NCI-H1436 (cell line): ENCODE measurements at places on chromosomes 4 and X.

DNA sequence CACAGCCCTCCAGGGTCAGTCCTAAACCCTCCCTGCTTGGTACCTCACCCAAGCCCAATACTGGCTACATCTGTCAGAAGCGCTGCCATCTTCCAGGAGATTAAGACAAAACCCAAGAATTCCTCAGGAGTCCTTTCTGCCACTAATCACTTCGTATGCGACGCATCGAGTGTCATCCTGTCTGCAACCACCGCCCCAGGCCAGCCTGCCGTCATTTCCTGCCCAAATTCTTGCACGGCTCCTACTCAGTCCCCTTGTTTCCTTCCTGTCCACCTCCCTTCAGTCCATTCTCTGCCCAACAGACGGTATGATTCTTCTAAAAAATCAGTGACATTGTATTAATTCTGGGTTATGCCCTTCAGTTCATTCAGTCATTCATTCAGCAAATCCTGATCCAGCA, 113.6 kb downstream of the NFKB1 start:
- DNase-seq: no peak

- no peak for DNase-seq
Observed at GRCh38 chrX:87078231-87078630, 439.4 kb upstream of the KLHL4 start.

DNA sequence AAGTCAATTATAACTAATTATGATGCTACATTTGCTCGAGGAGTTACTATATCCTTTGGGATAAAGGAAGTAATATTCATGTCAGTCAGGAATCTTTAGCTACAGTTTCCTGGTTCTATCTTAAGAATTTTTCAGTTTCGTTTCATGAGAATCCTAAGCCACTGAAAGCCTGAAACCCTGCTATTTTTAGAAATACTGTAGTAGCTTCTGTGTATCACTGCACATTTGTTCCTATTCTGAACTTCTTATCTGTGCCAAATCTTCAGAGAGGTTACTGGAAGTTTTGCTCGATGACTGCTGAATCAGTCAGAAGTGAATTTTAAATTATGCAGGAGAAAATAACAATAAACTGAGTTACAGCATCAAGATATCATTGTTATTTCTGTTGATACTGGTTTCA, 249.2 kb downstream of the TENM3 start:
- no peak for DNase-seq

DNA sequence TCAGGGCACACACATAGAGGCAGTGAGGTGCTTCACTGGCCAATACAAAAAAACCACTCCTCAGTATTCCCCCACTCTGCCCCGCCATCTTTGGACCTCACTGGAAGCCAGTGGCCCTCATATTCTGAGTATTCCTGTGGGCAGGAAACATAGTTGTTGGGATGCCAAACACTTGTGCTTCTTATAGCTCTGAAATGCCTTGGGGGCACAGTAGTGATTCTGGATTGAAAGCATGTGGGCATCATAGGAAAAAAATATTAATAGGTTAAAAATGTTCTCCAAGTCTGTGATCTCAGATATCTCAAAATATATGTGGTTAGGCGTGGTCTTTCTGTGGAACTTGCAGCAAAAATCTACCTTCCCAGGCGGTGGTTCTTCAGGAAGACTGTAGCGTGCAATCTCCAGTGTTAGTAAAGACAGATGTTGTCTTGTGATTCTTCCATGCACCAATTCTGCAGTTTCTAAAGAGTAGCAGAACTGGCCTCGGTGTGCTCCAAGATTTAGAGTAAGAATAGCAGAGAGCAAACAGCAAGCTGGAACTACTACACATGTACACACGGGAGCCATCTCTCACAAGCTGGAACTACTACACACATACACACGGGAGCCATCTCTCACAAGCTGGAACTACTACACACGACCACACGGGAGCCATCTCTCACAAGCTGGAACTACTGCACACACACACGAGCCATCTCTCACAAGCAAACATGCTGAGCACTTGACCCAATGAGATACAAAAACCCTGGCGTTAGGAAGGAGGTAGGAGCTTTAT, 8.0 kb upstream of the TENM3 start:
- no peak for DNase-seq

DNA sequence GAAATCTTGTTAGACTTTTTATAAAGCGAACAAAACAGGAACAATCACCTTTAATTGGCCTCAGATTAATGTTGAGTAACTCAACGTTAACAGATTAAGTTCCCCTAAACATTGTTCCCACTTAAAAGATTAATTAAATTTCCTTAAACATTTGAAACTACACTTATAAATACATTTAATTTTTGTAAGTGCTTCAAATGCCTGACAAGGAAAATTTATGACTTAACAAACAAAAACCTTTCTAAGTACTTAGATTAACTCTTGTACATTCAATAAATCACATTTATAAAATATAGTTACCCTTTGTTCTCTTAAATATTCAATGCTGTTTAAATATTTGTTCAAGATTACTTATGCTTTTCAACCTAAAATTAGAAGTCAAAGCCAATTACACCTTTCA, 39.4 kb upstream of the OCIAD2 start:
- DNase-seq: peak; percentile 14

- DNase-seq: no peak
Observed at GRCh38 chr4:140233791-140234696, 80.1 kb upstream of the MAML3 start.

- DNase-seq: no peak
Observed at GRCh38 chrX:21764008-21764407, 6.1 kb upstream of the SMPX start.

GRCh38 chr4:47704693-47705325, 133.1 kb downstream of the CORIN start:
- DNase-seq: peak; percentile 38

DNA sequence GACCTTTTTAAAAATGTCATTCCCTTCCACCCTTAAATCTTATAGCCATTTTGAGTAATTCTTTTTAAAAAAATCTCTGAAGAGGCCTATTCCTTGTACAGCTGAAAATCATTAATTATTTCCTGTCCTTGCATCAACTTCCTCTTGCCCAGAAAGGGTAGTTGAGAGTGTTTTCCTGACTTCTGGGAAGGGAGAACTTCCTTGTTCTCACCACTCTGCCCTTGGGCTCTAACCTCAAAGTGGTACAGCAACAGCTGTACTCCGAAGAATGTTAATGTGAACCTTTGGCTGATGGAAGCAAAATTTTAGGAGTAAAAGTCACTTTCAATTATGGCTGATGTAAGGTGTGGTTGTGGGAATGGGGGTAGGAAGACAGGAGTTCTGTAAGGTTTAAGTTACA, 15.1 kb upstream of the FABP2 start:
- DNase-seq: no peak

- DNase-seq: peak; percentile 78
Observed at GRCh38 chr4:85084371-85085094, 118.0 kb upstream of the WDFY3 start.
